Activated CD8-positive, alpha-beta memory T cell treated with anti-CD3 and anti-CD28 coated beads, Interleukin-2, amount 50 U/mL, for 48 hours (primary cell): ENCODE measurements at places on chromosomes 12 and 14.

GRCh38 chr14:22388669-22389595 lies 200.1 kb downstream of the DAD1 start:
- DNase-seq = no peak

- no peak for DNase-seq
Observed at GRCh38 chr12:47821346-47821706, 1.6 kb upstream of the HDAC7 start.

- DNase-seq = no peak
Observed at GRCh38 chr14:103257211-103257962, 76.7 kb upstream of the EIF5 start.

GRCh38 chr12:26963413-26963812 lies 25.1 kb downstream of the FGFR1OP2 start:
- no peak for DNase-seq

DNA sequence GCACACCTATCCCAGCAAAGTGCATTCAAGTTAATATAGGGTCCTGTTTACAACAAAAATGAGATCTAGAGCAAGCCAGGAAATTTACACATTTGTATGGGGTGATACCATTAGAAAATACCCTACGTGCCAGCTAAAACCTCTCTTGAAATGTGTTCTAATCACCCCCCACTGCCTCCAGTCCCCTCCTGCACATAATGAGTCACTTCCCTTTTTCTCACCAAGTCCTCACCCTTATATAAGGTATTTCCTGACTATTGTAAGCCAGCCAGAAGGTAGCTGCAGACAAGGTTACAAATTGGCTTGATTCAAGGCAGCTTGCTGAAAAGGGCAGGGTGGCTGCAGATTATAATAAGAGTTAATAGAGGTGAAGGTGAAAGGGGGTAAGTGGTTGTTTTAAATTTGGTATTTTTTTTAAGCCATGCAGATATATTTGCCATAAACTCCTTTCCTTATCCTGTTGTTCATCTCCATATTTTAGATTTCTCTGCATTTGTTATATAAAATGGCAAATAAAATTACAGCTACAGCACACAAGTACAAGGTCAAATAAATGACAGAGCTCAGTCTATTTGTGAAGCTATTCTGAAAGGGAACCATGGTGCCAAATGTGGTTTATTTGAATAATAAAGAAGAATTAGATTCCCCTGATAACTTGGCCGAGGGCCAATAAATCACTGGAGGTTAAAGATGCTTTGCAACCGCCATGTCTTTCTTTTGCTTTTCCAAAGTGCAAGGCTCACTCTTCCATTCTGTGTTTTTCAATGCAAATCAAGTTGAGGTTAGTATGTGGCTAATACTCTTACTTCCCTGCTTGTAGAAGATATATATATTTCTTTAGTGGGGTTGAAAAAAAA lies 385.9 kb downstream of the EGLN3 start:
- DNase-seq = no peak

DNA sequence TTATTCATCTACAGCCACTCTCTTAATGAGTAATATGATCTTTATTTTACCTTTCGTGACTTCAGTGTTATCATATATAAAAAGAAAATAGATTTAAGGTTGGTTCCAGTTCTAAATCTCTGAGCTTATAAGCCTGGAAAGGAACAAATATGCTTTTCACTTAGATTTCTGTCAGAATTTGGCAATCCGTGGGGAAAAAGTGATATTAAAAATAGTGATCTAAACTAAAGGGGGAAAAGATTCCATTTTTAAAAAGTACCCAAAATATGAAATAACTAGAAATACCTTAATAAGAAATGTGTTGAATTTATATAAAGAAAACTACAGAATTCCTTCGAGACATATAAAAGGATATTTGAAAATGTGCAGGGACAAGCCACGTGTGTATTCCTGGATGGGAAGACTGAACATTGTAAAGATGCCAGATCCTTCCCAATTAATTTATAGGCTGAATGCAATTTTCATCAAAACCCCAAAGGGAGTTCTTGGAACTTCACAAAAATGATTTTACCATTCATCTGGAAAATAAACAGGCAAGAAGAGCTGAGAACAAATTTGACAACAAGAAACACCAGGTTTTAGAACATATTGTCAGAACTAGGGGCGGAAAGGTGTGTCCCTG lies 142.5 kb downstream of the EFCAB11 start:
- no peak for DNase-seq

- no peak for DNase-seq
Observed at GRCh38 chr14:104872469-104873341, 7.6 kb downstream of the CEP170B start.

DNA sequence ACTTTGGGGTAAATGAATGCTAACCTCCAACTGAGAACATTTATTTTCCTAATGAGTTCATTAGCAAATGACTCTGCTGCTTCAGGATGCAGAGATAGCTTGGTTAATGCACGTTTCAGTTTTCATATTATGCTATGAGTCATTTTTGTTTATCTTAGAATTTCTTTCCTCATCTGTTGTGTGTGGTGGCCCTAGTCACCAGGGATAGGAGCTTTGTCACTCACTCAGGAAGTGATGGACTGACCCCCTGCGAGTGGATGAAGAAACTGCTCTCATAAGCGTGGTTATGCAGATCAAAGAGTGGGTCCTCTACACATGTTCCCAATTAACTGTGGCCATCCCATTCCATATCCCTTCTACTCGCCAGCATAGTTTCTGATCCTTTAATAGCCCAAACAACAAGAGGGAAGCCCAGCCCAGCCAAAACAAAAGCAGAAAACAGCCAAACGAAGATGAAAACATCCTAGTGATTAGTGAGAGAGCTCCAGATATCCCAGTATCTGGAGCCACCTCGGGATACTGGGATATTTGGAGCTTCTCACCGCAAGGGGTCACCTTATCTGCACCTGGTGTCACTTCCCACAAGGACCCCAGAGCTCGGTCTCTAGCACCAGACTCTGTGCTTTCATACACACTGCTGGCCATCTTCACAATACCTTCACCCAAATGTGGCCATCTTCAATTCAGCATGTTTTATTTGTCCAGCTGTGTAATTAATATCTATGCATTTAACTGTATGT lies 8.6 kb downstream of the TC2N start:
- DNase-seq = no peak

GRCh38 chr14:73468828-73469375 lies 10.6 kb upstream of the NUMB start:
- no peak for DNase-seq

DNA sequence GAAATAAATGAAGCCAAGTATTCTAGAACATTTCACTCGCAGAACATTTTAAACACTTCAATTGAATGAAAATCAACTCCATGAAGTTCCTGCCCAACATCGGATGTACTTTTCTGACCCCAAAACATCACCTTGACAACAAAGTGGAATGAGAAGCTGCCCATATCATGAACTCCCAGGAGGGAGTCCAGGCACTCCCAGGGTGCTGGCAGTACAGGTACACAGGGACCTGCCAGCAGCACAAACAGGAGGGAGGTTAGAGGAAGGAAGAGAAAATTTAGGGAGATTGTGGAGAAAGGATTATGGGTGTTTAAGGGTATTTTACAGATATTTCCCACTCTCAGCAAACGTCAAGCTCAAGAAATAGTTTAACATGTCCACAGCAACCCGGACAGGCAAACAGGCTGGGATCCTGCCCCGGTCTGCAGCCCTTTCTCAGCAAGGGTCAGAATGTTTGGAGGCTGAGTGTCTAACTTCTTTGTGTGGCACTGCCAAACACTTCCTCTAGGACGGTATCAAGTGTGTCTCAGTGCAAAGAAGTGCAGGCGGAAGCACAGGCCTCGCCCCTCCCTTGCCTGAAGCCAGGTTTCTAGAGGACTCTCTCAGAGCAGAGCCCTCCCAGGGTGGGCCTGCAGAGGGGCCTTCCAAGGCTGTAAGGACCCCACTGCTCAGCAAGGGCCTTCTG lies 72.2 kb downstream of the SETD3 start:
- DNase-seq = no peak

DNA sequence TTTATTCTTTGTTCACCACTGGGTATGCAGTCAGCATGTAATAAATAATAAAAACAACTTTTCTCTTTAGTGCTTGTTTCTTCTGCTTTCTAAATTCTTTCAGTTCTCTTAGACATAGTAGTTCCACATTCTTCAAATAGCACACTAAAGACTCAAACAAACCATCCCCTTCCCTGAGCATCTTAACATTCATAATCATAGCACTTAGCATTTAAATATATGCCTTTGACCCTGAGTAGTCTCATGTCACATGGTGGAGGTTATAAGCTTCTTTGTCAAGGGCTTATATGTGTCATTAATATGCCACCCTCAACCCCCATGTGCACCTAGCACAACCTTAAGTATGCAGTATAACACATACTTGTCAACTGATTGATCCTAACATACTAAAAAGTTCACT lies 212.7 kb downstream of the PHLDA1 start:
- DNase-seq = no peak

GRCh38 chr14:100020629-100021028 lies 44.6 kb upstream of the EVL start:
- DNase-seq = no peak

GRCh38 chr14:29348504-29348903 lies 579.1 kb downstream of the PRKD1 start:
- DNase-seq = no peak

GRCh38 chr14:33414041-33414440 lies 475.4 kb downstream of the NPAS3 start:
- no peak for DNase-seq

GRCh38 chr12:120290609-120291305 lies 946 bp downstream of the RNU4-2 start:
- DNase-seq = peak; percentile 74

- no peak for DNase-seq
Observed at GRCh38 chr14:55769877-55770276, 189.9 kb downstream of the KTN1 start.

DNA sequence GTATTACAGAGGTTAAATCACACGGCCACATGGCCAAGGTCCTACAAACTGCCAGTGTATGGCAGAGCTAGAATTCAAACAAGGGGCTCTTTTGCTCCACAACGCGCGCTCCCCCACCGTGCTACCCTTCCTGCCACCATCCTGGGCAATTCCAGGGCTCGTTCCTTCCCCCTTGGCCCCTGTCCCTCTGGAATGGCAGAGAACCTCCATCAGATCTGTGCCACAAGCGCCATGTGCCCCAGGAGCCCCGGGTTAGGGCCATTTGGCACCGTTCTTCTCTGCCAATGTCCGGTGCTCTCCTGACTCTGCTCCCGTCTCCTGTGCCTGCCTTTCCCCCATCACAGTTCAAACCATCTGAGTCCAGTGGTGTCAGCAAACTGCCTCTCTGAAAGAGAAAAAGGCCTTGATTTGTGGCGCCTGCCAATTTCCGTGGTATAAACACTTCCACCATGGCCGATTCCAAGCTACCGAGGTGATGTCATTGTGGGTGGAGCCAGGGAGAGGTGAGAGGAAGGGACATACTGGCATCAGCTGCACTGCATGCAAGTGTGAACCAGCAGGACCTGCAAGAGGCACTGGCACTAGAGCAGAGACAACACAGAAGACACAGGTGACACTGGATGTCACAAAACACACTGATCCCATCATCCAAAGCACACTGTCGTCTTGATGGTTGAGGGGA lies 163.1 kb downstream of the CALM1 start:
- DNase-seq = no peak

DNA sequence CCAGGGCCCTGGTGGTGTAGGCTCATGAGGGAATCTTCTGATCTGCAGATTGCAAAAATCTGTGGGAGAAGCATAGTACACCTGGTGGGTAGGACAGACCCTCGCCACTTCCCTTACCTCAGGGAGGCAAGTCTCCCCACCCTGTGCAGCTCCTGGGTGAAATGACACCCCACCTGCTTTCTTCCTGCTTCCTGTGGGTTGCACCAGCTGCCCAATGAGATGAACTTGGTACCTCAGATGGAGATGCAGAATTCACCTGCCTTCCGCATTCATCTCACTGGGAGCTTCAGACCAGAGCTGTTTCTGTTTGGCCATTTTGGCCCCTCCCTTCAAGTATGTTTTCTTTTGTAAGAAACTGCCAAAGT lies 4.7 kb downstream of the CLEC2D start:
- DNase-seq = peak; percentile 64

DNA sequence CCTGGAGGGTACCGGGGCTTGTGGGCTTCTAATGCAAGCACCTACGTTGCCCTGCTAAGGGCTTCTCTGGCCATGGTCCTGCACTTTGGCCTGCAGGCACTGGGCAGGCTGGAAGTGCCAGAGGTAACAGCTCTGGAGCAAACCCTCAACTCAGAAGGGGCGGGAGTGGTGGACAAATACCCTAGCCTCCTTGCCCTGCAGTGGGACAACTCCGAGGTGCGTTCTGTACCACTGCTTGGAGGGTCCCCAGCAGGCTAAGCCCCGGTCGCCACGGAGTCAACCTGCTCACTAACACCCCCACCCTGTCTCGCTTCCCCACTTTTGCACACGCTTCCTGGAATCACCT lies 20.4 kb upstream of the BEGAIN start:
- no peak for DNase-seq

DNA sequence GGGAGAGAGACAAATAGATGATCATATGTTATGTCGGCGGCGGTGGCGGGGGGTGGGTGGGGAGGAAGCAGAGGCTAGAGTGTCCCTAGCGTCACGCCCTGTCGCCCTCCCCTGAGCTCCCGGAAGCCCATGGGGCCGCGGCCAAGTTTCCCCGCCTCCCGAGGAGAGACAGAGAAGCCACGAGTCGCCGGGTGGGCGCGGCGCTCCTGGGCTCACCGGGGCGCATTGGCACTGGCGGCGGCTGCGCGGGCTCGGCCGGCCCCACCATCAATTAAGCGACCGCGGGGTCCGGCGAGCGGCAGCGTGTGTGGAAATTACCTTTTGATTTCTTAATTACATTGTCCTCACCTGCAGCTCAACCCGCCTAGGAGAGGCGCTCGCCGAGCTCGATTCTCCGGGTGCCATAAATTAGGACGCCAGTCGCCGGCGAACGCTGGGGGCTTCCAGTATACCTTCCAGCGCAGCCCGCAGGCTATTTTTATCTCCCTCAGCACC lies 119.9 kb upstream of the LHX5 start:
- DNase-seq = peak; percentile 58

- no peak for DNase-seq
Observed at GRCh38 chr14:52949711-52950409, 990 bp downstream of the FERMT2 start.

- DNase-seq = no peak
Observed at GRCh38 chr12:116595186-116595585, 36.0 kb downstream of the MAP1LC3B2 start.

GRCh38 chr14:51129130-51129529 lies 34.2 kb upstream of the TRIM9 start:
- DNase-seq = no peak

- no peak for DNase-seq
Observed at GRCh38 chr14:74014299-74014698, 4.8 kb downstream of the ENTPD5 start.
